Central memory CD8-positive, alpha-beta T cell (primary cell): ENCODE measurements at places on chromosomes 6 and 20.

- no peak for DNase-seq
These were observed 211.1 kb downstream of the PLCB4 start for GRCh38 chr20:9279918-9280401.

- no peak for DNase-seq
These were observed 60.3 kb upstream of the PRELID3B start for GRCh38 chr20:59102841-59103299.

DNA sequence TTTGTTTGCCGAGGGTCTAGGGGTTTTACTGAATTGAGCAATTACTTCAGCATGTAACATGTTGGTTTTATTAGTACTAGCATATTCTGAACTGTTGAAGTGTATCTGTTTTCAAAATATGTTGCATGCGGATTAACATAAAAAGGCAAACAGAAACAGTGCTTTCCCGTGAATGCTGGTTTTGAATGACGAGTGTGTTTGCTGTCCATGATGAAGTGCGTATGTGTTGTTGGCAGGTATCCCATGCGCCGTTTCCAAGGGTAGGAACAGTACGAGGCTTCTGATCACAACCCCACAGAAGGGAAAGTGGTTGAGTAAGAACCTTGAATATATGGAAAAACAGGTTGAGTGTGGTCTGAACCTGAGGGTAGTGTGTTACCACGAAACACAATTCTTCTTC is 232.9 kb downstream of the SAMD5 start:
- DNase-seq = no peak

- no peak for DNase-seq
These were observed 29.5 kb downstream of the SLCO4A1 start for GRCh38 chr20:62671765-62672164.

DNA sequence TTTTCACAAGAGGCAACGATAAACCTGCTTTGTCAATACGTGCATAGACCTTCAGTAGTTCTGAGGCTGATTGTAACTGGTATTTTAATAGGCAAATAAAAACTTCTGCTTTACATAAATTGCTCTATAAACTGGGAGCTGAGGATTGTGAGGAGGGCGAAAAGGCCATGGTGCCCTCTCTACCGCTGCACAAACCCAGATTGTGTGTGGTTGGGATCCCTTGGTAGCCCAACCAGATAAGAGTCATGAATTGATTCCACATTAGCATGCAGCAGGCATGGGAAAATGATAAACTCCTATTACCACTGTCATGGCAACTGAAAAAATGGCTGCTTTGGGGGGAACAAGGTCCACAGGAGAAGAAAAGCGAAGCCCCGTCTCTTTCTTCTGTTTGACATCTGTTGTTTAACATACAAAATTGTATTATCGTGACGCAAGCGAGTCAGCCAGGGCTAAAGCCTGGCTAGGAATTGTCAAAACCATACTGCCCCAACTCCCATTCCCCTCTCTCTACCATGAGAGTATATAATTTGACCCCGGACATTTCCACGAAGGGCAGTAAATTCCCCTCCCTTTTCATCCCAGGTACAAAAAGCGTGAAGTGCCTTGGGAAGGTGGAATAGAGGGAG is 157.8 kb upstream of the SALL4 start:
- DNase-seq = no peak

- no peak for DNase-seq
These were observed 50.5 kb downstream of the KCTD20 start for GRCh38 chr6:36493319-36493718.

DNA sequence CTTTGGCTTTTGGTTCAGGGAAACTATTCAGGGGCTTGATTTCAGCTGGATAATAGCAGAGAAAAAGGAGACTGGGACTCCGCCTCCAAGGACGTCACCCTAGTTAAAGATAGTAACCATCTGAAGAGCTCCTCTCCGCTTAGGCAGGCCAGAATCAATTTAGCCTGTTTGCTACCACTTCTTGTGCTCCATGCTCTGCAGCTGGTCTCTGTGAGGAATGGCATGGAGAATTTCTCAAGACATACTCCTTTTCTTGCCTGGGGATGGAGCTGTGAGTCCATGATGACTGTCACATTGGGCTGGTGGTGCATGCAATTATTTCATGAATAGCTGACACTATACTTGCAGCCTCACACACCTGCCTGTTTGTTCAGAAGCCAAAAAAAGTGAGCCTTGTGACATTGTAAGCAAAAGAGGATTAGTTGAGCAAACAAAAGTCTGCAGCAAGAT is 61.4 kb downstream of the TXLNB start:
- DNase-seq = no peak

- no peak for DNase-seq
These were observed 45.3 kb downstream of the PDSS2 start for GRCh38 chr6:107413966-107414645.

- no peak for DNase-seq
These were observed 370.8 kb upstream of the JAG1 start for GRCh38 chr20:11044561-11044960.

DNA sequence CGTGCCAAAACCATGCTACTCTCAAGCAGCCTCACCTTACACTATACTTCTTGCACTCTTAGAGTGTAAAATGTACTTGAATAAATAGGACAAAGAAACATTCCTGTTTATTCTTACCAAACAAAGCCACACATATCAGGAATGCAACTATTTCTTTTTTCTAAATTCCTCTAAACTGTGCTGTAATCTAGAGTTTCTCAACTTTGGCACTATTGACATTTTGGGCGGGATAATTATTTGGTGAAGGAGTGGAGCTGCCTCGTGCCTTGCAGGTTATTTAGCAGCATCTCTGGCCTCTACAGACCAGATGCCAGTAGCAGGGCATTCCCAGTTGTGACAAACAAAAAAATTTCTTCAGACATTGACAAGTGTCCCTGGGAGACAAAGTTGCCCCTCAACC is 86.9 kb downstream of the PHACTR1 start:
- DNase-seq = no peak
